ENCODE measurements at places on chromosomes 5 and 9.

DNA sequence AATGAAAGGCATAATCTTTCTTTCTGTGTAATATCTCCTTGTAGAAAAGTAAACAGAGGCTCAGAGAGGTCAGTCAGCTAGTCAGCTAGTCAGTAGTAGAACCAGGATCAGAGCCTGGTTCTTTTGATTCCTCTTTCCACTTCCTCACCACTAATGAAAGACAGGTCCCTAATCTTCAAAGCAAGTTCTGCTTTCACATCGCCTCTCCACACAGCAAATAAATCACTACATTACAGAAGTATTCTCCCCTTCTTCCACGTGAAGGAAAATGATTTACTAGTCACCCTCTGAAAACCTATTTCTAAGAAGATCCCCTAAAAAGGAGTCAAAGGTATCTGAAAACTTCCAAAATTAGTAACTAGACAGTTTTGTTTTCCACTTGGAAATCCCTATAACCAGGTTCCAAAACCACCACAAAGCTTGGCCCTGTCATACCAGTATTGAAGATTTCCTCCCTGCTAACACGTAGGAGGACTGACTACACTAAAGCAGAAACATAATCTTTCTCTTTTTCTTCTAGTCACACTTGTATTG lies 140.5 kb upstream of the TARS1 start:
- H3K27ac ChIP-seq: no peak overlapping the region
- no peaks in the 10 kb centered on the region for H3K36me3 ChIP-seq
- no peak for DNase-seq
- no peak overlapping the region for H3K4me3 ChIP-seq

- no peaks in the 10 kb centered on the region for H3K36me3 ChIP-seq
- no peak overlapping the region for H3K27ac ChIP-seq
- no peaks in the 10 kb centered on the region for H3K4me1 ChIP-seq
Measured at GRCh38 chr5:111337688-111338087, 113.5 kb downstream of the CAMK4 start.

DNA sequence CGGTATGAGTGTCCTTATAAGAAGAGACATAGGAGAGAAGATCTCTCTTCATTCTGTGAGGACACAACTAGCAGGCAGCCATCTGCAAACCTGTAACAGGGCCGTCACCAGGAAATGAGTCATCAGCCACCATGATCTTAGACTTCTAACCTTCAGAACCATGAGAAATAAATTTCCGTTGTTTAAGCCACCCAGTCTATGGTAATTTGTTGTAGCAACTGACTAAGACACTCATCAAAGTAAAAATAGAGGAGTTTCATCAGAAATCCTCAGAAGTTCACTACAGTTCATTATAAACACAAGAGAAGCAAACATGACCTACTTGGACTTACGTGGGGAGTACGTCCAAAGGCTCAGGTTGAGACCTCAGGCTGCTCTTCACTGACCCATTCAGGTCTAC lies 357.7 kb downstream of the SEMA5A start:
- no peaks in the 10 kb centered on the region for H3K36me3 ChIP-seq
- H3K4me3 ChIP-seq: no peak overlapping the region
- H3K27me3 ChIP-seq: no peaks in the 10 kb centered on the region
- DNase-seq: no peak

- H3K27me3 ChIP-seq: no peaks in the 10 kb centered on the region
- H3K27ac ChIP-seq: no peak overlapping the region
- DNase-seq: no peak
- H3K36me3 ChIP-seq: no peaks in the 10 kb centered on the region
- no peaks in the 10 kb centered on the region for H3K4me1 ChIP-seq
Measured at GRCh38 chr5:104018299-104018698, 455.7 kb upstream of the NUDT12 start.

DNA sequence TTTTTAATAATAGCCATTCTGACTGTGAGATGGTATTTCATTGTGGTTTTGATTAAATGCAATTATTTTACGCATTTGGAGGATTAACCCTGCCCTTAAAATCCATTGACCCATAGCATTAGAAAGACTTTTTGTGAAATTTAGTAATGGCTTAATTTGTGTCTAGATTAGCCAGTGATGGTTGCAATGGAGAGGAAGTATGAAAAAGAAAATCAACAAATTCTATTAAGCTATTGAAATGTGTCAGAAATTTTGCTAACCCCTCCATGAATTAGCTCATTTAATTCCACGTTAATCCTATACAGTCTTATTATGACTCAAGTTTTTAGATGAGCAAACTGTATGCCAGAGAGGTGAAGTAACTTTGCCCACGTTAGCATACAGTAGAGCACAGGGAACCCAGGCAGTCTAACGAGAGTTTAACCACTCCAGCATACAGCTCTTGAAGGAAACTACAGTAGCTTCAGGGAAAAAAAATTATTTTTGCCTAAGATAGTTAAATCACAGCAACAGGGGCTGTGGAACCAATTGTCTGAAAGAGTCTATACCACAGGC lies 158.2 kb upstream of the PPP2R2B start:
- H3K36me3 ChIP-seq: no peaks in the 10 kb centered on the region
- H3K27ac ChIP-seq: no peak overlapping the region
- no peaks in the 10 kb centered on the region for H3K4me1 ChIP-seq
- H3K27me3 ChIP-seq: no peaks in the 10 kb centered on the region
- H3K4me3 ChIP-seq: no peak overlapping the region
- no peak for DNase-seq
